ENCODE measurements at places on chromosomes 11 and 22.

GRCh38 chr11:66820901-66821300, 22.3 kb upstream of the RCE1 start:
- no peak for DNase-seq

GRCh38 chr22:27201741-27202140, 544.4 kb downstream of the MIAT start:
- no peak for DNase-seq

DNA sequence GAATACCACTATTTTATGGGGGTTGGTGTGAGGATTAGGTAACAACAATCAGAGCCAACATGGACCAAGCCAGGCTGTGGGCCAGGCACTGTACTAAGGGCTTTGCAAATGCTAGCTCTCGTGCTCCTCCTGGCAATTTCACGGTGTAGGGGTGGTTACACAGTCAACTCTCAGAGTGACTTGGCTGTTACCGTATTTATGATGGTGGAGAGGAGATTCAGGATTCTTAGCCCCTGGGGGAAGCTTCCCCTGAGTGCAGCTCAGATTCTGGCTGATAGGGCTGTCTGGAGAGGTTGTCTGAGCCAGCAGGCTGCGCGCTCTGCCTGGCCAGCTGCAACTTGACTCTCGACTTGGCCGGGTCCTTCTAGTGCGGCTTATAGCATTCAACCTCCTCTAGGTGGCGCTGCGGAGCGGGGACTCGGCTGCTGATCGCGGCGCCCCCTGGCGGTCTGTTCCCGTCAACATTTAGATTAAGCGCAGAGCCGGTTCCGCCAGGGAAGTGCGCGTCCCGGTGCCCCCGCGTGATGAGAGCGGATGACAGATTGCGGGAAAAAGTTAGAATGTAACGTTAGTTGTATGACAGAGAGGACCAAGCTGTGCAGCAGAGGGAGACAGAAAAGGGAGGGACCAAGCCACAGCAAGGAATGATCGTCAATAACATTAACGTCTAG, 4.5 kb upstream of the NCF4 start:
- peak; percentile 81 for DNase-seq

DNA sequence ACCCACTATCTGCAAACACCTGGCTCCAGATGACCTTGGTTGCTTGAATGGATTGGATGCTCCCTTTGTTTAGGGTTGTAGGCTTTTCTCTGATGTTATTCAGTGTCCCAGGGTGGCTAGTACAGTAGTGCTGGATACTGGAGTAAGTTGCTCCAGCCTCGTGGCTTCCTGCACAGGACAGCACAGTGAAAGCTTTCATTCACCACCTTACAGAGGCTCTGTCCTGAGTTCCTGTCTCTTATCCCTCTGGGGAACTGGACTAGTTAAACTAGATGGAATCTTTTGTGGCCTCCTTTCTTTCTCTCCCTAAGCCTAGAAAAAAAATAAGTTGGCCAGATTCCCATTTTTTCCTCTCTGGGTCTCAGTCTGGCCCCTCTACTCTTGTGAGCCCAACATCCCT, 42.6 kb downstream of the MRPL48 start:
- DNase-seq, result no peak

DNA sequence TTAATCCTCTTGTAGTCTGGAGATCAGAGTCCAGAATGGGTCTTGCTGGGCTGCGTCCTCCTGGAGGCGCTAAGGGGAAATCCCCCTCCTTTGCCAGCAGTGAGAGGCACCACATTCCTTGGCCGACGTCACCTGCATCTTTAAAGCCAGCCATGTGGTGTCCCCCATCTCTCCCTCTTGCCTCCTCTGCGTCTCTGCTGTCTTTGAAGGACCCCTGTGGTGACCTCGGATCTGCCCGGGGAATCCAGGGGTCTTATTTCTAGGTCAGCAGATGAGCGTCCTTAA, 27.2 kb upstream of the PARVB start:
- no peak for DNase-seq

Measured in kidney capillary endothelial cell (primary cell).